Activated CD8-positive, alpha-beta T cell treated with anti-CD3 and anti-CD28 coated beads, Interleukin-2, amount 10 ng/mL, durations not matched to agents 7 days and 5 days (primary cell): ENCODE measurements at places on chromosomes 12 and 14.

GRCh38 chr12:91985002-91985787 lies 160.5 kb downstream of the BTG1 start:
- no peak overlapping the region for H3K27ac ChIP-seq
- no peaks in the 10 kb centered on the region for H3K27me3 ChIP-seq
- H3K4me3 ChIP-seq = no peak overlapping the region
- H3K36me3 ChIP-seq = no peaks in the 10 kb centered on the region
- DNase-seq = no peak

DNA sequence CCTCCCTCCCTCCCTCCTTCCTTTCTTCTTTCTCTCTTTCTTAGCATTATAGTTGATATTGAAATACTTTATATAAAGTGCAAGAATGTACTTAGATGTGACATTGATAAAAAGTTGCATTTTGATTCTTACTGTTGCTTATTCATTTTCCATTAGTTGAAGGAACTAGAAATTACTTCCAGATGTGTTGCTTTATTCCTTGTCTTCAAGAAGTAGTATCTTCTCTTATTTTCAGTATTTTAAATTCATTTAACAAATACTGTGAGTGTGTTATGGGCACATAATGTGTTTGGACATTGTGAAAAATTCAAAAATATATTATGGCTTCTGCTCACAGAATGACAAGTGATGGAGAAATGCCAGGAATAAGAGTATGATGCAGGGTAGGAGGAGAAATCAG lies 45.6 kb downstream of the TRMT5 start:
- DNase-seq = no peak
- H3K27me3 ChIP-seq = no peaks in the 10 kb centered on the region
- peaks cover 1% of the 10 kb centered on the region for H3K4me1 ChIP-seq
- no peak overlapping the region for H3K4me3 ChIP-seq
- no peak overlapping the region for H3K27ac ChIP-seq

GRCh38 chr14:36646664-36647416 lies 14.8 kb upstream of the PAX9 start:
- peaks cover 45% of the 10 kb centered on the region for H3K27me3 ChIP-seq
- H3K4me1 ChIP-seq = peaks cover 3% of the 10 kb centered on the region
- no peak overlapping the region for H3K27ac ChIP-seq
- no peak for DNase-seq

- H3K27ac ChIP-seq = no peak overlapping the region
- no peak for DNase-seq
- no peaks in the 10 kb centered on the region for H3K36me3 ChIP-seq
- no peaks in the 10 kb centered on the region for H3K27me3 ChIP-seq
- H3K4me1 ChIP-seq = no peaks in the 10 kb centered on the region
These were observed 220.7 kb downstream of the PPM1H start for GRCh38 chr12:62714181-62714773.

GRCh38 chr14:55285048-55285652 lies 13.9 kb downstream of the FBXO34 start:
- peaks cover 10% of the 10 kb centered on the region for H3K4me1 ChIP-seq
- H3K27me3 ChIP-seq = no peaks in the 10 kb centered on the region
- no peak overlapping the region for H3K4me3 ChIP-seq
- no peak overlapping the region for H3K27ac ChIP-seq
- DNase-seq = no peak
